Pancreas (tissue), 10 donors: ENCODE measurements at places on chromosomes 7 and 10.
A peak's percentile ranks its signal among the peaks of the same experiment; 100 is the strongest.

DNA sequence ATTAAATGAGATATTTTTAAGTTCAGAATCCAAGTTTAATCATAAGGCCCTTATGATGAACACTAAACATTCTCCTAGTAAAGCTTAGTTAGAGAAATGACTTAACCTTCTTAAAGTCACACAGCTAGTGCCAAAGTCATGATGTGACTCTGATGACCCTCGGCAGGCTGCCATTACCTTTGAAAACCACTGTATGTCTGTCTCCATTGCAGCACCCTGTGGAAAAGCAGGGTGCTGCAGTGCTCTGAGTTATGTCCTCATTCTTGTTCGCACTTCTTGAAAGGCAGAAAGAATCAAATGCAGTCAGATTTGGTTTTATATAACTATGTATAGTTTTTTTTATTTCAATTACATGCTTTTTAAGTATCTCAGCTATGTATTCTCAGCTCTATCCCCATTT lies 105.0 kb downstream of the PHTF2 start:
- no peak for DNase-seq

- no peak for DNase-seq
Measured at GRCh38 chr10:69457771-69458237, 6.5 kb downstream of the TSPAN15 start.

- no peak for DNase-seq
Measured at GRCh38 chr7:92747041-92747835, 89.1 kb downstream of the CDK6 start.

- no peak for DNase-seq
Measured at GRCh38 chr7:124781907-124782734, 16.5 kb upstream of the GPR37 start.

DNA sequence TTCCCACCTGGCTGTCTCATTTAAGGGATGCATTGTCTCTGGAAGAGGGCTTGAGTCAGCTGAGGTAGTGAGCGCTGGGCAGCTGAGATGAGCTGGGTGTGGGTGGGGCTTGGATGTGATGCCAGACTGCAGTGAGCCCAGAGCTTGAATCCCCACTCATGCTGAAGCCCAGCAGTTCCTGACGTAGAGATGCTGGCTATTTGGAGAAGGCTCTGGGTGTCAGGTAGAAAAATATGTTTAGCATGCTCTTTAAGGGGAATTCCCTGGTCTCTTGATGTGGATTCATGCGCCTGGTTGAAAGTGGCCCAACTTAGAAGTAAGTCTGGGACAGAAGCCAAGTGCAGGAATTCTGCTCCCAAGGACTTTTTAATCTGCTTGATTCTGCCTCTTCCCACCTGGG lies 241.5 kb upstream of the IGFBP3 start:
- DNase-seq: no peak

DNA sequence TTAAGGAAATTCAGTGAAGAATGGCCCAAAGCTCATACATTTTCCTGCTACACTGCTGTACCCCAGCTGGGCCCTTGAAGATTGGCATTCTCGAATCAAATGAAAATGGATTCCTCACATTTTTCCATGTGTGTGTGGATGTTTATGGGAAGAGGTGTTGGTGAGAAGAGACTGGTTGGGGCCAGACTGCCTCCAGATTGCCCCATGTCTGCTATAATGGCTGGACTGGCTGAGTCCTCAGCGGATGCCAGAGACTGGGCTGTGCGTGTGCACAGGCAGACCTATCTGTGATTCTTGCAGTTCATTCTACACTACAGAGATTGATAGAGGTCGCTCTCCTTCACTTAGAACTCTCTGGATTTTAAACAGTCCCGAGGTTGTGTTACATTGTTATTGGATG lies 183.6 kb upstream of the GDF10 start:
- DNase-seq: no peak

GRCh38 chr10:71812016-71812912 lies 38.8 kb downstream of the PSAP start:
- peak; percentile 49 for DNase-seq

- DNase-seq: no peak
Measured at GRCh38 chr7:31805209-31805818, 118.3 kb downstream of the PPP1R17 start.

DNA sequence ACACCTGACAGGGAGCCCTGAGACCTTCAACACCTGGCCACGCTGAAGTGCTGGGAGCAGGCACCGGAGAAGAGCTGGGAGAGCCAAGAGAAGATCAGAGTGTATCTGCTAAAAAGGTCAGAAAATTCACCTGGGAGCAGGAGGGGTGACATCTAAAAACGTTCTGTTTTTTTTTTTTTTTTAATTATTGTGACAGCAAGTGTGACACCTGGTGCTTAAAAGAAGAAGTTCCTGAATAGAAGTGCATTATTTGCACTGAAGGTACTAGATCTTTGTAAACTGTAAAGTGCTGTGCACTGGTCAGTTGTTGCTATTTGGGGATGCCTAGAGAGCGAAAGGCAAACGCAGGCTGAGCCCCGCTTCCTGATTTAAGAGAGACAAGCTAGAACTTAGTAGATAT lies 422.0 kb downstream of the PLXNA4 start:
- no peak for DNase-seq

DNA sequence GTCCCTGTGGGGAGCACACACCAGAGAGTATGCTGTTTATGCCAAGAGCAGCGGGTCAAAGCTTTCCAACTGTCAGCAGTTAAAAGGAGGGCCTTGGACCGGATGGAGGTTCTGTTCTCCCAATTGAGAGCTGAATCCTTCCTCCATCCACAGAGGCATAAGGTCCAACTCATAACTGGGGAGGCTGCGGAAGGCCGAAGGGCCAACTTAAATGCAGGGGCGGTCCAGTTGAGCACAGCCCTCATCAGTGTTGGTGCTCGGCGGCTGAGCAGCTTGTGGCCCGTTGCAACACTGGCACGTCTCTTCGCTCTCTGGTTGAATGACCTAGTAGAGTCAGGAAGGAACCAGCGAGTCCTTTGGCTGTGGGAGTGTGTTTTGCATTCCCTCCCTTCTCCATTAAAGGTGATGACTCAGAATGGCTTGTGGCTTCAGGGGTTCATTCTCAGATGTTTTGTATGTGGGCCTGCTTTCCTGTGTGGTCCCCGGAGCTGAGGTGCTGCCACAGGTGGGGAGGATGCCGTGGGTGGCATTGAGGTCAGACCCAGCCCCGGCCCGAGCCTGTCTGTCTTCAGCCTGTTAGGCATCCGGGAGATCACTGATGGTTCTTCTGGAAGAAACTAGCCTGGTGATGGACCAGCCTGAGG lies 44.8 kb upstream of the DMBT1 start:
- DNase-seq: no peak

DNA sequence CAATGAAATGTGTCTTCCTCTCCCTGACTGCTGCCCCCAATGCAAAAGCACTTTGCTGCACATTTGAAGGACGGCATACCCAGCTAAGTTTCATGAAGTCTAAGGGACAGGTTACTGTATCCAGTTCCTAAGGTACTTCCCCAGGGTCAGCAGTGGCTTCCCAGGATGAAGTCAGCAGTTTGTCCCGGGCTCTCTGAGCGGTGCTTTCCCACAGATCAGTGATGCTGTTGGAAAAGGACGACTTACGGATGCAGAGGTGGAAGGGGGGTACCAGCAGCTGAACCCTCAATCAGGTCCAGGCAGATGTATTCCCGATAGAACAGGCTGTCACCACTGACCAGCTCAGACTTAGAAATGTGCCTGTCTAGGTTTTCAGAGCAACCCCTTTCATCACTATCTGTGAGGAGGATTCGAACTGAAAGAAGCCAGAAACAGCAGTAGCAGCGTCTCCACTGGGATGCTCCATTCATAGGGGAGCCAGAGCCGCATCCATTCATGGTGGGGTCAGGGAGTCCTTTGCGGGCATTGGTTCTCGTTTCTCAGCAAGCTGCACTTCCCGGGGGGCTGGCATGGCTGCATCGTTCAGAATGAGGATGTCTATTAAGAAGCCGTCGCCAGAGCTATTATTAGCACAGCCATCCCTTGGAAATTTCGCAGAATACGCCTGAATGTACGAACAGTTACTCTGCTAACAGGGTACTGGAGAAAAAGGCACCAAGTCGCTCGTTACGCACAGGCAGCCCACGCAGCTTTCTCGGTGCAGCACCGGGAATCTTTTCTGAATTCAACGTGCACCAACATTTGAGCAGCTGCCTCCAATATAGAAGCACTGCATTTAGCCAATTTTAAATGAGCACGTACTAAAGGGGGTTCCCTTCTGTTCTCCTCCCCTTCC lies 303.7 kb downstream of the PRPF18 start:
- DNase-seq: no peak

DNA sequence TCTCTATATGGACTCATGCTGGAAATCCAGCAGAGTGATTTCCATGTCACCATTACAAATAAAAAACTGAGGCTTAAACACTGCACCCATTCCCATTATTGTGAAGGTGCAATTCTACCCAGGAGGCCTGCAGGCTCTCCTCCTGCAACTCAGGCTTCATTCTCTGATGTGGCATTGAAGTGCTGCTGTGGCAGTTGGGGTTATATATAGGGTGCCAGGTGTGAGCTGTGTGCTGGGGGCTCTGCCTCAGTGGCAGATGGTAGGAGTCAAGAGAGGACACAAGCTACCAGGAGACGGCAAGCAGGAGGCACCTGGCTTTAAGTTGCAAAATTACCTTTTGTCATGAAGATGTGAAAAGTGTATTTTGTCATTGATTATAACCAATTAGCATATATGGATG lies 21.3 kb downstream of the ZNF107 start:
- DNase-seq: no peak

DNA sequence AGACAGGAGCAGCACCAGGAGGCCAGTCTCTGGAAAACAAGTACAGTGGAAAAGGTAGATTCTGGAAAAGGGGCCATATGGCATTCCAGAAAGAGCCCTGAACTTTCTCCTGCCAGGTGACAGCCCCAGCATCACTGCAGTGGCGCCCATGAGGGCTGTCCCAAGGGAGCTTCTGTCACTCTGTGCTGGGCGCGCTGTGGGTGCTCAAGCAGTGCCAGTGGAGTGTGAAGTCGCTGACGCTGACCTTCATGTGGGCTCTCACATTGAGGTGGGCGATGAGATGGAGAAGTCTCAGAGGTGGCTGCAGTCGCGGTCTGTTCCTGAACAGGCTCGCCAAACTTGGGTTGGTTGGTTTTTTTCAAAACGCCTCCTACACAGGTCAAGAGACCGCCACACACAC lies 38.2 kb downstream of the FKBP6 start:
- DNase-seq: no peak

GRCh38 chr10:61140765-61141392 lies 196.9 kb upstream of the RHOBTB1 start:
- peak; percentile 25 for DNase-seq

GRCh38 chr7:129721068-129721467 lies 109.5 kb downstream of the NRF1 start:
- DNase-seq: no peak

DNA sequence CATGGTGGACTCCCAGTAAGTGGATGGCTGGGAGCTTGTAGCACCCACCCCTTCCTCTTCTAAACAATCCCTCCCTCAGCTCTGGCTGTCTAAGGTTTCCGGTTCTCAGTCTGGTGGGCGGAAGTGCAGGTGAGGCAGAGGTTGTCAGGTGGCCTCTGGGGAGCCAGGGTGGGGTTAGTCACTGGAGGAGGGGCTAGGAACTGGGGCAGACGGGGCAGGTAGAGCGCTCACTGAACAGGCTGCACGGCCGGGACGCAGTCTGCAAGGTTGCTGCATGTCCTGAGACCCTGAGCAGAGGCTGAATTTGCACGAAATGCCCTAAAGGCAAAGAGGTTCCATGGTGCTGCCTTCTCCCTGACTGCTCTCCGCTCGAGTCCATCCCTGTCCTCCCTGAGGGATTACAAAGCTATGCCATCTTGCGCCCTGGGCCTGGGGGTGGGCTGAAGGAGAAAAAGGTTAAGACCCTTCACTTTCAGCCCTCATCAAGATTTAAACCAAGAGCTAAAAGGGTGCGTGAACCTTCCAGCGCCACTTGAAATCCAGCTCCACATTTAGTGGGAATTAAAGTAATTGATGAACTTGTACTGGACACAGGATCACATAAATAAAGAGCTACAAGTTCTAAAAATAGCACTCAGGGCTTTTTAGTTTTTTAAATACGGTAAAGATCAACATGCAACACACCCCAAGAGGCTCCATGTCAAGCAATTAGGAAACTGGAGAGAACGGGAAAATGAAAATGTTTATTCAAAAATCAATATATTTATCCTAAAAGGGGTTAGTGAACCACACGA lies 62.3 kb upstream of the CTBP2 start:
- no peak for DNase-seq

- no peak for DNase-seq
Measured at GRCh38 chr10:96747734-96748550, 27.6 kb upstream of the PIK3AP1 start.

DNA sequence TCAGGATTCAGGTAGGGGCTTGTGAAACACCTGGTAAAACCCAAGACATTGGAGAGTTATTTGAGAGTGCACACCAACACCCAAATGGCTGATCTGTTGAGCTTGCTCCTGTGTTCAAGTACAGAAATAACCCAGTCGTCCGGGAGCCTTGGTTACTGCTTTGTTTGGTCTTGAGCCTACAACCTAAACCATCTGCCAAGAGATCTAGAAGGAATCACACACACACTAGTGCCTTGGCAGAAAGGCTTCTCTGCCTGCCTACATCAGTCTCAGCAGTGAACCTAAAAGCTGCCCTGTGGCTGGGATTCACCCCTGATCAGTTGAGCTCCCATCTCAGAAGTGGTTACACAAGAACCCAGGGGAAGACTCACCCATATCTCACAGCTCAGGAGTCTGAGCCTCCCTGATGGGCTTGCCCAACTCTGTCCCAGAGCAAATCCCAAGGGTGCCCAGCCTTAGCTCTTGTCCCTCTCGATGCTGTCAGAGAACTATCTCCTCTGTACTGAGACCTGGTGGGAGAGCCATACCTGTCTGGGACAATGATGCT lies 167.6 kb downstream of the CXCL12 start:
- DNase-seq: no peak

- DNase-seq: peak; percentile 80
Measured at GRCh38 chr10:126839094-126839761, 66.0 kb upstream of the DOCK1 start.

DNA sequence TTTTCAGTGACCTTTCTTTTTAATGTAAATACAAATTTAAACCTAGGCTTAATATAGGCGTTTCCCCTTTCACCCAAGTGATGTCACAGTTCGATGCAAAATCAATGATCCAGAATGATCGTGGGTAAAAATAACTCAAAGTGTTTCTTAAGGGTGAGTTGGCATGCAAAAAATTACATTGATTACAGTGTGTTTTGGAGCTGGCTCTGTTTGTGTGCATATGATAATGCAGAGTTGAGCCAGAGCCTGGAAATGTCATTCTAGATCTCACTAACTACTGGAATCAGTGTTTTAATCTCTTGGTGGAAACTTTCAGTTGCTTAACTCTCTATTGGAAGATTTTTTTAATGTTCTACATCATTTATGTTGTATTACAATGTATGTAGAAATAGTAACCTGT lies 72.5 kb upstream of the MXI1 start:
- DNase-seq: no peak

GRCh38 chr7:36388423-36388822 lies 1.2 kb upstream of the ANLN start:
- DNase-seq: no peak

GRCh38 chr7:32347244-32347828 lies 142.8 kb downstream of the LSM5 start:
- no peak for DNase-seq
